Right renal cortex interstitium (tissue), 3 donors: ENCODE measurements at places on chromosomes 5 and 9.

DNA sequence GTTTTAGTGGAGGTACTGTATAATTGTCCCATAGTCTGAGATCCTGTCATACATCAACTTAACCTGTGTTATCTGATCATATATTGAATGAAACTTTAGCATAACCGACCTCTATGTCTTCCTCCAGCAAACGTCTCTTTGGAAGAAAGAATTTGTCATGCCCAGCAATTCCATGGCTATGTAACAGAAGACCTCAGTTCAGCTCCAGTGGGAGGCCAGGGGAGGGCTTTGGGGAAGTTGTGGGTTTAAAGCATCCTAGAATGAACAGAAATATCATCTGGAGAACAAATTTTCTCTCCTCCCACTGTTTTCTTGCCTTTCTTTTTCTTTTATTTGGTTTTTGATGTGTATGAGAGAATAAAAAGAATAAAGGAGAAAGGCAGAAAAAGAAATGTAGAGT lies 164.5 kb downstream of the GAS1 start:
- DNase-seq = no peak

DNA sequence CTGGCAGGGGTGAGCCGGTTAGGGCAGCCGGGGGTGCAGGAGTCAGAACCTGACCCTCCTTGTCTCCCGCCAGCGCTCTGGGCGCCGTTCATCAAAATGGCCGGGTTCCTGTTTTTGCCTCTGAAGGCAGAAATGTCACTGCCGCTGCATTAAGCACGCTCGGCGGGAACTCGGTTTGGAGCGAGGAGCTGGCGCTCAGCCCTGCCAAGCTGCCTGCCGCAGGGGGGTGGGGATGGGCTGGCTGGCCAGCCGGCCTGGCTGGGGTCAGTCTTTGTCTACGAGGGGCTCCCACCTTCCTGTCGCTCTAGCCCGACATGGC lies 63.7 kb downstream of the CXXC5 start:
- DNase-seq = no peak

GRCh38 chr5:132674671-132675506 lies 1.1 kb downstream of the IL4 start:
- DNase-seq = no peak

GRCh38 chr9:35835216-35835632 lies 6.2 kb downstream of the TMEM8B start:
- no peak for DNase-seq
